Amniotic stem cell (primary cell): ENCODE measurements at places on chromosomes 5 and 9.

DNA sequence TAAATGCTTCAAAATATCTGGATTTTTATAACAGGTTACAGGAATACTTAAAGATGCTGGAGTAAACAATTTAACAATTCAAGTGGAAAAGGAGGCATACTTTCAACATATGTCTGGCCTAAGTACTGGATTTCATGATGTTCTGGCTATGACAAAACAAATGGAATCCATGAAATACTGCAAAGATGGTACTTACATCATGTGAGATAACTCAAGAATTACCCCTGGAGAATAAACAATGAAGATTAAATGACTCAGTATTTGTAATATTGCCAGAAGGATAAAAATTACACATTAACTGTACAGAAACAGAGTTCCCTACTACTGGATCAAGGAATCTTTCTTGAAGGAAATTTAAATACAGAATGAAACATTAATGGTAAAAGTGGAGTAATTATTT lies 35.6 kb downstream of the SLC30A5 start:
- peak; percentile 34 for DNase-seq

GRCh38 chr9:96391021-96391765 lies 7.7 kb upstream of the SLC35D2 start:
- DNase-seq, result no peak

DNA sequence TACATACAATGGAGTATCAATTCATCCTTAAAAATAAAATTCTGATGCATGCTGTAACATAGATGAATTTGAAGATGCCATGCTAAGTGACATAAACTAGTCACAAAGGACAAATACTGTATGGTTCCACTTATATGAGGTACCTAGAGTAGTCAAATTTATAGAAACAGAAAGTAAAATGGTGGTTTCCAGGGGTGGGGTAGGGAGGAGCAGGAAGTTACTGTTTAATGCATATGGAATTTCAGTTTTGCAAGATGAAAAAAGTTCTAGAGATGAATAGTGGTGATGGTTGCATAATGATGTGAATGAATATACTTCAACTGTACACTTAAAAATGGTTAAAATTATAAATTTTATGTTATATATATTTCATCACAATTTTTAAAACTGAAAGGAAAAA lies 57.3 kb upstream of the FNIP1 start:
- no peak for DNase-seq

- DNase-seq, result no peak
Observed at GRCh38 chr9:101569741-101570501, 24.8 kb downstream of the PPP3R2 start.

DNA sequence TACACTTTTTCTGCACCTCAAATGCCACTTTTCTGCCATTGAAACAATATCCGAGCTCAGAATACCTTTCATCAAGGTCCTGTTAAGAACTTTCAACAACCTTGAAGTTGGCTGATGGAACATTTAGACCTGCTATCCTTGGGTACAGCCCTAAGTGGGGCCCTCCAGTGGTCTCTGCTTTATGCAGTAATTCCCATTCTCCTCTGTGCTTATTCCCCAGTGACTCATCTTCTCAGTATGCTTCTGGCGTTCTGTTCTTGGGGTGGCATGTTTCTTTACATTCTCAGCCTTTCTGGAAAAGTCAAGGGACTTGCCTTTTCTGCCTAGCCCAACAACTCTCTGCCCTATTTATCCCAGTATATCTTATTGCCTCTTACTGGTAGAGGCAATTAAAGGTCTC lies 7.1 kb downstream of the ANP32B start:
- DNase-seq, result peak; percentile 40

DNA sequence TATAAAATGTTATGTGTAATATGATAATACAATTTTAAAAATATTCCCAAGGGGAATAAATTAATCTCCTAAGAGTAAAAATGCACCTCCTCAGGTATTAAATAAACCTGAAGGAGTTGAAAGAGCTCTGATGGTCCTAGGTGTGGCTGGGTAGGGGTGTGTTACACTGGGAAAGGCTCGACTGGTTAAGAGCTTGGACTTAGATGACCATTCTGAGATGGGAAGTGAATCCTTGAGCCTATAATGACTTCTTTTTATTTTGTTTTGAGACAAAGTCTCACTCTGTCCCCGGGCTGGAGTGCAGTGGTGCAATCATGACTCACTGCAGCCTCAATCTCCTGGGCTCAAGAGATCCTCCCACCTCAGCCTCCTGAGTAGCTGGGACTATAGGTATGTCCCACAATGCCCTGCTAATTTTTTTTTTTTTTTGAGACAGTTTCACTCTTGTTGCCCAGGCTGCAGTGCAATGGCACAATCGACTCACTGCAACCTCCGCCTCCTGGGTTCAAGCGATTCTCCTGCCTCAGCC lies 9.2 kb upstream of the HABP4 start:
- DNase-seq, result no peak

DNA sequence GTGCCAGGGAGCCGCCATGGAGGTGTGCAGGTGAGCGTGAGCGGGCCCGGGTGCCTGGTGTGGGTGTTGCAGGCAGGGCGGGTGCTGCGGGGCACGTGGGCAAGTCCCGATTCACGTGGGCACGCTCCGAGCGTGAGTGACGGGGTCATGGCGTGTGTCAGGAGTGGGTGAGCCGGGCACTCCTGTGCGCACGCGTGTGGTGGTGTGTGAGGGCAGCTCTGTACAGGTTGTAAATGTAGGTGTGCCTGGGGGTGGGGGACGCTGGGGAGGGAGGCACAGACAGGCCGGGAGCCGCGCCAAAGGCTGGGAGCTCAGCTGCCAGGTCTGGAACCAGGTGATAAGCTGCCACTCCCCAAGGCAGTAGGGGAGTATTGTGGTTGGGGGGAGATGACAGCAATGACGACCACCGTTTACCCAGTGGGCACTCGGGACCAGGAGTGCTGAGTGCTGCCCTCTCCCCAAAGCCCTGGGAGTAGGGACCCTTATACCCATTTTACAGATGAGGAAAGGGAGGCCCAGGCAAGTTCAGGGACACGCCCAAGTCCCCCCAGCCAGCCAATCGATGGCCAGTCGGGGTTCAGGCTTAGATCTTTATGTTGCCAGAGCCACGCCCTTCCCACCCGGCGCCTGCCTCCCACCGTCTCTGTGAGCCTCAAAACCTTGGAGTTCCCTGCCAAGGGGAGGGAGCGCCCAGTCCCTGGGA lies 9.6 kb downstream of the NCS1 start:
- no peak for DNase-seq

- no peak for DNase-seq
Observed at GRCh38 chr9:72203205-72203803, 54.1 kb downstream of the GDA start.

GRCh38 chr9:28056006-28056405 lies 482.7 kb upstream of the C9orf72 start:
- DNase-seq, result no peak

DNA sequence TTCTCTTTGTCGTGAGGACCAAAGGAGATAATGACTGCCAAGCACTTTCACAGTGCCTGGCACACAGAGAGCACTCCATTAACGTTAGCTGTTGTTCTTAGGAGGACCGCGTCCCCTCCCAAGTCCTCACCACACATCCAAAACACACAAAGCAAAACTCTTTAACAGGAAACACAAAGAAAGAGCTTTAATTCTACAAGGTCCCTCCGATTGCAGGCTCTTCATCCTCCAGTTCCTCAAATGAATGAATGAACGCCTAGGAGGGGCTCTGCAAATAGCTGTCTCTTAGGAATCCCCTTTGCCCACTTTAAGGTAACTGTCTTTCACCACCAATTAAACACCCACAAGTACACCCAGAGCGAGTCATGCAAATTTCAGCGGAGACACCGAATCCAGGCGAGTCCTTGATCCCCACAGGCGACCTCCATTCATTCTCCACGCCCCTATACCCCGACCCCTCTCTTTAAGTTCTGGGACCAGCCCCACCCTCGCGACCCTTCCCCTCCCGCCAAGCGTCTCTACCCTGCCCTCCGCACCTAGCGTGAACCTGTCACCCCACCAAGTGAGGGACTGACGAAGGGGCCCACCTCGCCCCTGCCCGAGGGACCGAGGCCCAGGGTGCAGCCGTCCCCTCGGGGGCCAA lies 644 bp downstream of the TSC1 start:
- DNase-seq, result no peak
